ENCODE measurements at places on chromosomes 11 and 22. TPM values are rescaled to one million over a fixed set of nuclear protein-coding genes. Genes with fewer than 3 reads are reported as not detected.

DNA sequence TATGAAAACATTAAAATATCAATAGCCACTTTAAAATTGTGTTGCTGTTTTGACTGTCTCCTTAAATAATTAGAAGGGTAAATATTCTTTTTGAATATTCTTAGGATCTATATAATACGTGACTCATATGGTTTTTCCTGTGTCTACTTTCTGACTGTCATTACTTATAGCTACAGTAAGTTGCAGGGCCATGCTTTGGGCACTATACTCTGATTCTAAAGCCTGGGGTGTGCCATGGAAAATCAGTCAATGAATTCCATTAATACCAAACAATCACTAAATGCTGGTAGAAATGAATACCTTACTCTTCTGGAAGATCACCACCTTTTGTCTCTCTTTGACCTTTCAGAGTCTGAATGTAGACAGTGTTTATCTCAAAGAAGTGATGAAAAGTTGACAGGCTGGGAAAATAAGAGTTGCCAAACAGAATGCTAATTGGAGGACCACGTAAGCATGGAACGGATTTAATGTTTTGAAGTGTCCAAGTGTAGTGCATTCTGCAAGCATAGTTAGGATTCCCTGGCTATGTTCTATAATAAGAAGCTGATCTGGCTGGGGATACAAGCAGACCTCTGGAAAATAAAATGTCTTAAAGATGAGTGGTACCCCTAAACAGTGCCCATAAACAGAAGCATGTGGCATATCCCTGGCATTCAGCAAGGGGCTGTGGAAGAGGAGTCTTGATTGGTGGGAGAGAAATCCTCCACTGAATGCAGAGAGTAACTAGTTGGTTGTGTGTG, 16.8 kb downstream of the LUZP2 start:
- DNase-seq: no peak

OVCH2 gene
- total RNA-seq: not detected

DNA sequence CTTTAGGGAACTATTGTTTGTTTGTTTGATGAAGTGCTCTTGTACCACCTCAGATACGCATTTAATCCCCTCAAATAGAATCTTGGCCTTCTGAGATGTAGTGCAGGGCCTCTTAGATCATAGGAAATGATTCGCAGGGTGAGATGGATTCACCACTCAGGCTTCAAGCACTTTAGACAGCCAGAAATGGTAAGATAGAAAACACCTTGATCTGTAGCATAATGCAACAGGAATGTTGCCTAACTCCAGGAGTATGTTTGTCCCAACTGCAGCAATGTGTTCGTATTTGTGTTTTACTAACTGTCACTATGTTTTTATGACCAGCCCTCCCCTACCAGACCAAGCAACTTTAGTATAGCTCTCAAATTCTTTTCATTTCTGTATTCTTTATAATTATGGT, 761.2 kb downstream of the NELL1 start:
- no peak for DNase-seq

DNA sequence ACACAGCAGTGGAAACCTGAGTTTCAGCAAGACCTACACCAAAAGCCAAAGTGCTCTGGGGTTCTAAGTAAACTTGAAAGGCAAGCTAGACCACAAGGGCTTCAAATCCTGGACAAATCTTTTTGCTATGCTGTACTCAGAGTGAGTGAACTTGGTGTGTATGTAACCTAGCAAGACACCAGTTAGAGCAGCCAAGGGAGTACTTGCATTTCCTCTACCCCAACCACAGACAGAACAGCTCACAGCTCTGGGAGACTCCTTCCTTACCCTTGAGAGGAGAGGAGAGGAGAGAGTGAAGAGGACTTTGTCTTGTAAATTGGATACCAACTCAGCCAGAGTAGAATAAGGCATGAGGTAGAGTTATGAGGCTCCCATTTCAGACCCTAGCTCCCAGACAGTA, 71.4 kb downstream of the CTSC start:
- no peak for DNase-seq

PRAME gene
- not detected for total RNA-seq

MS4A15 gene
- total RNA-seq: not detected

GRCh38 chr11:73950869-73951710, at the start of gene DNAJB13:
Gene DNAJB13 (plus strand): TSS chr11:73951026. CDS start chr11:73951070, 44 bp downstream.
- no peak for DNase-seq

DNA sequence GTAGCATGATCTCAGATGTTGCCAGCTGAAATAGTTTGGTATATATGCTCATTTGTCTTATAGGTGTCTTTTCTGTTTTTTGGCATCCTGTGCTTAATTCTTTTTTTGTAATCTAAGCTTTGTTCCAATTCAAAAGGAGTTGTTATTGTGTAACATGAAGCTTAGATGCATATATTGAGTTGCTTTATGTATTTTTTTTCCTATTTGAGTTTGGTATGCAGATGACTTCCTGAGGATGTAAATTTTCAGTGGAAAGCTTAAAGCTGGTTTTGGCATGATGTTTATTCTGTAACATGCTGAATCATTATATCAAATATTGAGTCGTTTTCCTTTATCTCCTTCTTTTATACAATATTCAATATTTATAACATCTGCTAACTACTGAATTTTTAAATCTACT, 69.4 kb downstream of the DDX10 start:
- no peak for DNase-seq

OLFML1 gene
- total RNA-seq: 5.2 TPM

DNA sequence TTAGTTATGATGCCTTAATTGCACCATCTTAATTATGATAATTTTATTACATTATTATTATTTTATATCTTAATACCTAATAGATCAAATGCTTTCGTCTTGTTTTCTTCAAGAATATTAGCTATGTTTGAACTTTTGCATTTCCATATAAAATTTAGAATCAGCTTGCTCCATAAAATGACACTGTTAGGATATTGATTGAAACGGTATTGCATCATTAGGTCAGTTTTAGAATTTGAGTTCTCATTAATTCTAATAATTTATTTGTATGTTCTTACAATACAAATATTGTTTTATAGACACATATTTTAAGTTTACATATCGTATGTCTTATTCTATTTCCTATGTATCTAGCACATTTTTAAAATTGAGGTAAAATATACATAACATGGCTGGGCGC, 6.7 kb downstream of the CFAP68 start:
- DNase-seq: no peak

DNA sequence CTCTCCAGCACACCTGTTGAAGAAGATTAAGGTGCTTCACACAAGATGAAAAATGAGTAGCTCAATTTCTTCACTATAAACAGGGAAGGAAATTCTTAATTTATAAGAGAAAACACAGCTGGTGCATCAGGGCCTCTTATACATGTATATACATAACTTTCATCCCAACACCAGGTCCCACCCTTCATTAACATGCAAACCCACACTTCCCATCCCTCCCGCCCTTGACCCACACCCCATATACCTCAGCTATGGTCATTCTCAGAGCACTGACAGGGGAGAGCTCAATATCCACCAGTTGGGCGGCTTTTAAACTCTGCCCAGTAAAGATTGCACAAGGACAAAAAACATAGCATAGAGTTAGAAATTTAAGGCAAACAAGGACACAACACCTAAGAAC, 85.8 kb downstream of the ATG16L2 start:
- DNase-seq: no peak

DNA sequence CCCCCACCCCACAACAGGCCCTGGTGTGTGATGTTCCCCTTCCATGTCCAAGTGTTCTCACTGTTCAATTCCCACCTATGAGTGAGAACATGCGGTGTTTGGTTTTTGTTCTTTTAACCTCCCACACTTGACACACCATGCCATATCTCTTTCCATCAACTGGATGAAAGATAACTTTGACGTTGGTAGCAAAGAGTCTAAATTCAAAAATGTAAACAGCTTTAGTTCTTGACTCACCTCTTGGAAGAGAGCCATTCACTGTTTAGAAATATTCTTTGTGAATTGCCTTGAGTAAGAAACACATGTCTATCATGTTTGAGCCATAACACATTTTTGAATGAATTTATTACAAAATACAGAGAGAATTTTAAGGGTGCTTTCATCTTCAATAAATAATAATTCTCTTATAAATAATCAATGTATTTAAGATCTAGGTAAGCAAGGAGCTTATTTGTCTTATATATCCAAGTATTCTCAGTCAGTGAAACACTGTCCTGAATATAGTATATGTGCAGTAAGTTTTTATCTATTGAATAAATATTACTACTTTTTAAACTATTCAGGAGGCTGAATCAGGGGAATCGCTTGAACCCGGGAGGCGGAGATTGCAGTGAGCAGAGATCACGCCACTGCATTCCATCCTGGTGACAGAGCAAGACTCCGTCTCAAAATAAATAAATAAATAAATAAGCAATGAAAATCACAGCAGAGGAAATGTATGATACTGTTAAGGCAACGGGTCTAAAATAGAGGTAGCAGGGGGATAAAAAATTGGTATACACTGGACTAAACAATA, 6.7 kb downstream of the CARD18 start:
- DNase-seq: no peak

GRCh38 chr22:44805711-44806110, 53.3 kb downstream of the ARHGAP8 start:
- no peak for DNase-seq

FAT3 gene
- 2.7 TPM for total RNA-seq

DNA sequence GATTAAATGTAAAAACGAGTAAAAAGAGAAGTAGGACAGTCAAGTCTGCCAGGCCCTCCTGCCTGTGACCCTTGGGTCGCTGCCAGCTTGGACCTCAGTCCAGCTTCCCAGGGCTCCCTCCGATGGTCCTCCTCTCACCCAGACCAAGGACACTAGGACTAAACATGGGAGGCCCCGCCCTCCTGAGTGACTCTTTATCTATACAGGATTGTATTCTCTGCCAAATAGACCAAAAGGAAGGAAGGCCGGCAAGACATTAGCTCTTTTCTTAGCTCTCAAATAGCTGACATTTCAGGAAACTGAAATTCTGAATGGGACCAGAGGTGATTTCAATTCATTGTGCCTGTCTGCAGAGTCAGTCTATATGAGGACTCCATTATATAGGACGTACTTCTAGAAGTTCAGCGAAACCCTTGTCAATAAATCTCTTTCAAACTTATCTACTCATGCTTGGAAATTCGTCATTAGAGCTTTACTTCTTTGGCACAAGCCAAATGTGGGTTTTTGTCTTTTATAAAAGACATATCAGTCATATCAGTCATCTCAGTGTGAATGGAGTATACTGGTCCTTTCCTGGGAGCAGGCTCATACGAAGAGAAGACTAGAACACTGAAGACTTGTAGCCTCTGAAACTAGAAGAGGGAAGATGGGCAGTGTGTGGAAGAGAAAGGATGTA, 28.5 kb downstream of the ADORA2A start:
- DNase-seq: no peak

- DNase-seq: no peak
Measured at GRCh38 chr22:46351767-46352166, 16.3 kb downstream of the TRMU start.

CCDC157 gene
- total RNA-seq: 2.2 TPM

PRODH gene
- 7.5 TPM for total RNA-seq

- DNase-seq: peak; percentile 84
Measured at GRCh38 chr22:29394931-29395581, 6.7 kb upstream of the AP1B1 start.

IGLL1 gene
- total RNA-seq: not detected

DNA sequence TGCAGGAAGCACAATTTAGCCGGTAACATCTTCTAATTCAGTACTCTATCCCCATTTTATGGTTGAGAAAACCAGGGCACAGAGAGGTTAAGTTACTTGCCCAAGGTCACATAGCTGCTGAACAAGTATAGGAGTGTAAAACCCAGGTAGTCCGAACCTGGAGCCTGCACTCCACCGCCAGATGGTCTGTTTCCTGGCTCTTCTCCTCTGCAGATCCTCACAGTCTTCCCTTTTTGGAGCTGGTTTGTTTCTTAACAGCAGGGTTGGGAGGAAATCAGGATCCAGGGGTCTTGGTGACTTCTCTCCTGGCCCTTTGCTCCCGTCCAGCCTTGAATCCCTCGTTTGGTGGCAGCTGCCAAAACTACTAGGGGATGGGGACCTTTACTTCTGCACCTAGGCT, 12.0 kb downstream of the TSPAN18 start:
- no peak for DNase-seq

GRCh38 chr22:20586403-20586745, 79.0 kb downstream of the MED15 start:
- DNase-seq: peak; percentile 46

- no peak for DNase-seq
Measured at GRCh38 chr11:2158966-2159365, 2.0 kb downstream of the INS start.

- no peak for DNase-seq
Measured at GRCh38 chr22:22498267-22498666, 10.3 kb downstream of the ZNF280B start.

GRCh38 chr11:62333768-62334167, 3.5 kb upstream of the ASRGL1 start:
- no peak for DNase-seq

DNA sequence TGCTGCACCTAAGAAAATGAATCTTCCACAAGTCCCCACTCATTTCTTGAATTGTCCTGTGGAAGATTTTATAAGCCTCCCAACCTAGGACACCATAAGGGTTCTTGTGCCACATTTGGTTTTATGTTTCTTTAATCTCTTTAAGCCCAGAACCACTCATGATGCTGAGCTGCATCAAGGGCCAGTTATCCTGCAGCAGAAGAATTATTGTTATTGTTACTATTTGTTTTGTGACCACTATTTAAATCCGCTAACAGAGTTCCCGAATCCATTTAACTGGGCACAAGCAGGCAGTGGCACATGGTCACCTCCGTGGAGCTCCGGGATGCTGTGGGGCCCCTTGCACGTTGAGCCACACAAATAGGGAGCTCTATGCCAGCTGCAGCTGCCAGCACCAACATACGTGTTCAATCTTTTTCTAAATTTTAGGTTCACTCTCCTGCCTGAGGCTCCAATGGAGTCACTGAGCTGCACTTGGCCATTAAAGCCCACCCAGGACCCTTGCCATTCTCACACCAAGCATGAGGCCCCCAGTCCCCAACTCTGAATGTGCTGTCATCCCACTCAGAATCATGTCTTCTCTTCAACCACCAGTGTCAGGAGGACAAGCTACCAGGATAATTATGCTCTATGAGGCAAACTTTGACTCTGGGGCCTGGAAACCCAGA, 60.6 kb downstream of the DGCR2 start:
- DNase-seq: no peak

DNA sequence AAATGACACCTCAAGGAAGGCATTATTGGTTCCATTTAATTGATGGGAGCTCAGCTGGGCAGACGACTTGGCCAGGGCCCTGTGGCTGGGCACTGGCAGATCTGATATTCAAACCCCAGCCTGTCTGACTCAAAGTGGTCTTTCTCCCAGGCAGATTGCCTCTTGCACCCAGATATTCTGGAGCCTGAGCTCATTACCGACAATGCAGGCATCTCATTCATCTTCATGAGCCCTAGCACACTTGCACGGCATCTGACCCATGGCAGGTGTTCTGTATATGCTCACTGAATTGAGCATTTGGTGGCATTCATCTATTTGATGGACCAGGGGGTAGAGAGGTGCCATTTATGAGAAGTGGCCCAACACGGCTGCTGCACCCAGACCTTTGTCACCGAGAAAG, 193.1 kb downstream of the DSCAML1 start:
- DNase-seq: no peak

GRCh38 chr11:81874635-81875034, 859.0 kb downstream of the FAM181B start:
- no peak for DNase-seq
